ENCODE measurements at places on chromosomes 4 and X.
A peak's percentile ranks its signal among the peaks of the same experiment; 100 is the strongest.

- no peak for DNase-seq
These were observed 72.7 kb upstream of the SLIT2 start for GRCh38 chr4:20178902-20179576.

GRCh38 chr4:67332627-67333026 is 212.7 kb downstream of the CENPC start:
- no peak for DNase-seq

GRCh38 chrX:6738518-6739470 is 203.9 kb upstream of the VCX3A start:
- DNase-seq: no peak

DNA sequence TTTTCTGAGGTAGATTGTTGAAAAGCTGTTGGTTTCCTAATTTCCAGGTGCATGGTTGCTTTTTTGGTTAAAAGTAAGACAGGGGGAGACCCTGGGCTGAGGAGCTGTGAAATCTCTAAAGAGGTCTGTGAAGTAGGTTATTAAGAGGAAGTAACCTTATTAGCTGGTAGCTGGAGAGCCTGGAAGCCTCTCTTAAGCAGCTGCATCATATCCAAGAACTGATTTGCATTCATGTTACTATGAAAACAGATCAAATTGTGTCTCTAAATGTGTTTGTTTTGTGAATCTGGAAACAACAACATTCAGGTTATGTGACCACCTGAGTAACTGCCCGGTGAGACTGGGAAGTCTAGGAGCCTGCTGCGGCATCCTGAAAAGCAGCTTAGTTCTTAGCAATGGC is 54.1 kb downstream of the ARHGAP10 start:
- no peak for DNase-seq

DNA sequence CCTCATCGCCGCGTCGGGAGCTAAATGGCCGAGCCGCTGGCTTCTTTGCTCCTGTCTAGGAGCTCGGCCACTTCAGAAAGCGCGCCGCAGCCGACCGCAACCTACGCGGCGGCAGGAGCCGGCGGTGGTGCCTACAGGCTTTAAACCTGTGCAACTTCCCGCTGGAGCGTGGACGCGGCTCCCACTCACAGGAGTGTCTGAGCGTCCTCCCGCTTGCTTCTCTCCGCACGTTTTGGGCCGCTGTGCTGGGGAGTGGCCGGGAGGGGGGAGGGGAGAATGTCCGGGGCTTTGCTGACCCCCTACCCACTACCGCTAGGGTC is 1.0 kb downstream of the NHSL2 start:
- DNase-seq: no peak

DNA sequence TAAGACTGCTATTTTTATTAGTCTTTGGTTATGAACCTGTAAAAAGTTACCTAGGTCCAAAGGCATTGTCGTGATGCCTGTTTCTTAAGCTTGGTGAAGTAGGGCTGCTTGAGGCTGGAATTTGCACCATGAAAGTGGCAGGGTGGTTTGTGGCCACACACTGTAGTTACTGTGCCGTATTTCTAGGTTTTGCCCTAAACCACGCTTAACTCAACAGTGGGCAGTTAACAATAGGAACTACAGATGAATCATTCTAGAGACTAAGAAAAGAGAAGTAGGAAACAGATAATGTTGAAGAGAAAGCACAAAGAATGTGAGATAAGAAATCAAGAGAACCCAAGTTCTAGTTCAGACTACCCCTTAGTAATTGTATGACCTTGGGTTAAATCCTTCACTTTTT is 11.5 kb downstream of the ETNPPL start:
- no peak for DNase-seq

- DNase-seq: no peak
These were observed 78.8 kb upstream of the TEX13A start for GRCh38 chrX:105299286-105299685.

- DNase-seq: no peak
These were observed 20.0 kb upstream of the EFNB1 start for GRCh38 chrX:68808686-68809357.

GRCh38 chrX:57044245-57044644 is 48.9 kb upstream of the SPIN3 start:
- DNase-seq: no peak

DNA sequence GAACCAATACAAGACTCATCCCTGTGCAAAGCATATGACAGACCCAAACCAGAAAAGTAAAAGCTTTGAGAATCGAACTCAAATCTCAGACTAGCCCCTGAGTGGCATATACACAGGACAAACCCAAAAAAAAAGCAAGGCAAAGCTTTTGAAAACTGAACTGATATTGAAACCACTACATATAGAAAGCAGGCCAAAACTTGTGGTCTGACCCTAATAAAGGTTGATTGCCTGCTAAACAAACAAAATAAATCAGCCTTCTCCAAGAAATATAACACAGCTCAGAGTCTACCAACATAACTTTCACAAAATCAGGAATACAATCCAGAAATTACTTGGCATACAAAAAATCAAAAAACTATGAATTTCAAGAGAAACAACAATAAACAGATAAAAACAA is 40.3 kb downstream of the LRBA start:
- DNase-seq: no peak

DNA sequence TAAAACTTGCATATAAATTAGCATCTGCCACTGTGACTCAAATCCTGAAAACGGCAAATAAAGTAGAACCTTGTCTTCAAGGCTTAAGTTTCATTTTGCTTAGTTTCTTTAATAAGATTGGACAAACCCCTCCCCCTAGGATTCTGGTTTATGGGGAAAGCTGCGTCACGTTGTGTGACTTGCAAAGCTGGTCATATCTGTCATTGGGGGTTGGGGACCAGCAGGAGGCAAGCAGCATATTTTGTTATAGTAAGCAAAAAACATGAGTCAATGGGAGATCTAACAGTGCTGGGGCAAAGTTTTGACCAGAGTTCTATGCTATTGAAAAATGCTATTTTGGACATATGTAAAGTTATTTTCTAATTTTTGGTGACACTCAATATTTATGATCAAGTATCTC is 407.3 kb downstream of the PCDH18 start:
- DNase-seq: no peak

GRCh38 chrX:120000490-120001246 is 57.1 kb upstream of the NKAP start:
- DNase-seq: no peak

GRCh38 chr4:6876440-6876839 is 33.2 kb upstream of the TBC1D14 start:
- DNase-seq: no peak

GRCh38 chrX:18426004-18426320 is 554 bp downstream of the CDKL5 start:
- no peak for DNase-seq

- peak; percentile 56 for DNase-seq
These were observed 788.4 kb downstream of the RPA4 start for GRCh38 chrX:97672138-97672537.

GRCh38 chr4:112128452-112128851 is 16.8 kb upstream of the FAM241A start:
- DNase-seq: no peak

- no peak for DNase-seq
These were observed at the start of gene KLHL34 for GRCh38 chrX:21658152-21658737. Gene KLHL34, minus strand, starts transcription at chrX:21658330. Its CDS starts 542 bp downstream, at chrX:21657788.

- DNase-seq: no peak
These were observed 356.6 kb downstream of the CXXC4 start for GRCh38 chr4:104138116-104138515.

DNA sequence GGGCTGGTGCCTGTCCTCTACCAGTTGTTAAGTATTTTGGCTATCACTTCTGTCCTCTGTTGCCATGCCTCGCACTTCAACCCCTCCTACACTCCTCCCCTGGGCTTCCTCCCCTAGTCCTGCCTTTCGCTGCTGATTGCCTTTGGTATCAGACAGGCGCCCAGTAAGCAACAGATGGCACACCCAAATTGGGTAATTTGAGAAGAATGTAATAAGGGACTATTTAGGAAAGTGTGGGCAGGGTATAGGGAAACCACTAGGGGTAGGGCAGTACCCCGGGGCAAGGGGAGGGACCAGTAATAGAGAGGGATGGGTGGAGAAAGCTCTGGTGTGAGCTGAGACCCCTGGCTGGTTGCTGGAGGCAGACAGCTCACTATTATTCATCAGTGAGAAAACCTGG is 172.7 kb upstream of the USP9X start:
- peak; percentile 77 for DNase-seq

DNA sequence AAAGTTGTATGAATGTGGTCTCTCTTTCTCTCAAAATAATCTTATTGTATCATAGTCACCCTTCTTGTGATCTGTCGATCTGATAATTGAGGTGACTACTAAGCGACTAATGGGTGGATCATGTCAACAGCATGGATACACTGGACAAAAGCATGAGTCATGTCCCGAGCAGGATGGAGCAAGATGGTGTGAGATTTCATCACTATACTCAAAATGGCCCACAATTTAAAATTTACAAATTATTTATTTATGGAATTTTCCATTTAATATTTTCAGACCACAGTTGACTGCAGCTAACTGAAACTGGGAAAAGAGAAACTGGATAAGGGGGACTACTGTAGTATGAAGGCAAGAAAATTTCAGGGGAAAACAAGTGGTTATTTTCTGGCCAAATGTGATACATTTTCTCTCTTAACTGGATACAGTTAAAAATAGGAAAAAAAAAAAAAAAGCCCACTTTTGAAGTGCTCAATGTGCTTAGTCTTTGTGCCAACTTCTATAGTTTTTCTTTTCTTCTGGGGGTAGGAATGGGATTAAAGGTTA is 25.3 kb downstream of the FAM241A start:
- no peak for DNase-seq

DNA sequence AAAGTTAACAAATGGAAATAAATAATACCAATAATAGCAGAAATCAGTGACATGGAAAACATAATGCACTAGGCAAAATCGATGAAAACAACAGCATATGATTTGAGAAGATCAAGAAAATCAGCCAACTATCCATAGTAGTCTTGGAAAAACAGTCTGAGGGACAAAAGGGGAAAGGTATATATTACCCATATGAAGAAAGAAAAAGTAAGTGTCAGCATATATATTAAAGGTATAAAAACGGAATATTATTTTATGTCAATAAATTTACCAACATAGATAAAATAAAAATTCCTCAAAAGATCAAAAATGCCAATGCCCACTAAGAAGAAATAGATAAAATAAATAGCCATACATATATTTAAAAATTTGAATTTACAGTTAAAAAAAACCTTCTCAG is 33.0 kb downstream of the ACTRT1 start:
- DNase-seq: no peak

DNA sequence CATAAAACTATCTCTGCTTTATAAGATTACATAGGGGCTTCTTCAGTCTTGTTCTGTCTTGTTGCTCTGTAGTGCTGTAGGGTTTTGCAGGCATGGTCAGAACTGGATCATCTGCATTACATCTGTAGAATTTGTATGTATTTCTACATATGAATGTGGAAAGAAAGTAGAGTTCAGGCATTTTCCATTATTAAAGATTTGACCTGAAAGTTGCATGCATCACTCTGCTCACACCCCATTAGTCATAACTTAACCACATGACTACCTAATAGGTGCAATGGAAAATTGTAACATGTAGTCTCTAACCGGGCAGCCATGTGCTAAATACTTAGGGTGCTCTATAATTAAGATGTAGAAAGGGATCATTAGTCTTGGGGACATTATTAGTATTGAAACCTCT is 45.7 kb upstream of the AGA start:
- DNase-seq: no peak

GRCh38 chr4:15653864-15654592 is 1.1 kb downstream of the FBXL5 start:
- no peak for DNase-seq

GRCh38 chr4:69490271-69490670 is 5.4 kb downstream of the UGT2B4 start:
- no peak for DNase-seq

GRCh38 chr4:18397681-18398390 is 376.3 kb upstream of the LCORL start:
- no peak for DNase-seq

GRCh38 chrX:138710866-138711341 is 613 bp downstream of the FGF13 start:
- DNase-seq: no peak

GRCh38 chr4:123393721-123394120 is 2.9 kb upstream of the SPRY1 start:
- no peak for DNase-seq

GRCh38 chr4:101282076-101282844 is 65.1 kb downstream of the PPP3CA start:
- no peak for DNase-seq

GRCh38 chr4:23911675-23912455 is 22.0 kb upstream of the PPARGC1A start:
- no peak for DNase-seq

GRCh38 chr4:170400361-170400760 is 310.6 kb upstream of the AADAT start:
- no peak for DNase-seq

DNA sequence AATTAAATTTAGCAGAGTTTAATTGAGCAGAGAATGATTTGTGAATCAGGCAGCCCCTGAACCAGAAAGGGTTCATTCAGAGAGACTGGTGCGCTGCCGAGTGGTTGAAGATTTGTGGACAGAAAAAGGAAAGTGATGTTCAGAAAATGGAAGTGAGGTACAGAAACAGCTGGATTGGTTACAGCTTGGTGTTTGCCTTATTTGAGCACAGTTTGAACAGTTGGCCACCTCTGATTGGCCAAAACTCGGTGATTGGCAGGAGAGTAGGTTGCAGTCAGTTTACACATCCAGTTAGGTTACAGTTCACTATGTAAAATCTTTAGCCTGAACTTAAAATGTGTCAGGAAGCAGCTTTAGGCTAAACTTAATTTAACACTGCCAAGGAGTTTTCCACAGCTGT is 14.9 kb downstream of the MID1IP1 start:
- no peak for DNase-seq

- no peak for DNase-seq
These were observed 37.4 kb upstream of the DHRSX start for GRCh38 chrX:2538031-2538757.

GRCh38 chr4:107192601-107193000 is 156.5 kb upstream of the DKK2 start:
- no peak for DNase-seq

GRCh38 chr4:79574741-79575451 is 166.9 kb upstream of the GK2 start:
- no peak for DNase-seq

DNA sequence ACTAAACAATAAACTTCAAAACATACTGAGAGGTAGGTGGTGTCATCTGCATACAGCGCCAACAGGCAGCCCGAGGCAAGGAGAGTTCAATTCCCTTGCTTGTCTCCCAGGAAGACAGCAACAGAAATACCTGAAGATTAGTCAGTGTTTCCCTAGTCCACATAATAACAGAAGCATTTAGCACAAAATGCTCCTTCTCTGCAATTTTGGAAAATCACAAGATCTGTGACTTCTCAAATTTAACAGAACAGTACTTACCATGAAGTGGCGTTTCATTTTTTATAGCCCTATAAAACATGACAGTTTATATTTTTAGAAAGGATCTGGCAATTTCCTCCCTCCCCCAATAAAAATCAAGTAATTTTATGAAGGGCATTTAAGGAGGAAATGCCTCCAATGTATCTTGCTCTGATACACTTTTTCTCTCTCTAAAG is 67.1 kb upstream of the MYOZ2 start:
- DNase-seq: no peak

DNA sequence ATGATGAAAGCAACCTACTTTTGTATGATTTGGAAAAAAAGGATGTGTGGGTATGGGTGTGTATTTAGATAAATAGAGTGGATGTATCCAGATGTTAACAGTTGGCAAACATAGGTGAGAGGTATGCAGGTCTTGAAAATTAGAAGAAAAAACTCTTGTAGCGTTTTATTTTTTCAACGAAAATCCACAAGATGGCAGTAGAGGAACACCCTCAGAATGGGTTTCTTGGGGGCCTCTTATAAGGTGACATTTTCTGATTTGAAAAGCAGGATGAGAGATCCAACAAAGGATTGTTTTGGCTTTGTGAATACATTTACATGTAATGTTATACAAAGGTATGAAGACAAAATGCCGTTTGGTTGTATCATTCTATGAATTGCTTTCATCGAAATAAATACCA is 68.3 kb downstream of the FMR1NB start:
- peak; percentile 0 for DNase-seq
